ENCODE measurements at places on chromosomes 2 and 18. TPM values are rescaled to one million over a fixed set of nuclear protein-coding genes. Genes with fewer than 3 reads are reported as not detected.

DNA sequence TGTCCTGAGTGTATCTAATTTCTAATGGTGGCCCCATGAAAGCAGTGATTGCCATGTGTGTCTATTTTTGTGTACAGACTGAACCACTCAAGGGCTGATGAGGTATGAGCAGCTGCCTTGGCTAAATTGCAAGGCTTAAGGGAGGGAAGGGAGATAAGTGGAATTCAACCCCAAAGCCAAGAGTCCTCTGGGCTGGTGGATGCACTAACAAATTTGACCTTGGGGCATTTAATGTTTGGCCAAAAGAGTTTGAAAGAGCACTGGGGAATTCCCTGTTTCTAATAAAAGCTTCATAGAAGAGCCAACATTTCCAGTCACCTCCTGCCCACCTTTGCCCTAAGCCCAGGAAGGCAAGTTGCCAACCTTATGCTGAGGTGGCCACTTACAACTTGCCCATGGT is 172.1 kb downstream of the SETBP1 start:
- no peak for DNase-seq

- no peak for DNase-seq
These were observed 464.7 kb downstream of the MEIS1 start for GRCh38 chr2:66899648-66900047.

INPP1 gene
- 13.3 TPM for polyA plus RNA-seq

- DNase-seq = no peak
These were observed 57.1 kb upstream of the RALBP1 start for GRCh38 chr18:9418047-9418690.

TUBA3E gene
- polyA plus RNA-seq = not detected
